ENCODE measurements at places on chromosomes 11 and 22. TPM values are rescaled to one million over a fixed set of nuclear protein-coding genes. Genes with fewer than 3 reads are reported as not detected.

POU2AF2 gene
- total RNA-seq: not detected

ANO9 gene
- total RNA-seq: 208 TPM

RFPL1 gene
- not detected for total RNA-seq

OR5B21 gene
- total RNA-seq: not detected

TSPAN18 gene
- total RNA-seq: 60.3 TPM

CHRDL2 gene
- total RNA-seq: 7.2 TPM

SAA2 gene
- not detected for total RNA-seq

NXPE2 gene
- total RNA-seq: not detected

USH1C gene
- total RNA-seq: 22.6 TPM

NCF4 gene
- 6.4 TPM for total RNA-seq

DNA sequence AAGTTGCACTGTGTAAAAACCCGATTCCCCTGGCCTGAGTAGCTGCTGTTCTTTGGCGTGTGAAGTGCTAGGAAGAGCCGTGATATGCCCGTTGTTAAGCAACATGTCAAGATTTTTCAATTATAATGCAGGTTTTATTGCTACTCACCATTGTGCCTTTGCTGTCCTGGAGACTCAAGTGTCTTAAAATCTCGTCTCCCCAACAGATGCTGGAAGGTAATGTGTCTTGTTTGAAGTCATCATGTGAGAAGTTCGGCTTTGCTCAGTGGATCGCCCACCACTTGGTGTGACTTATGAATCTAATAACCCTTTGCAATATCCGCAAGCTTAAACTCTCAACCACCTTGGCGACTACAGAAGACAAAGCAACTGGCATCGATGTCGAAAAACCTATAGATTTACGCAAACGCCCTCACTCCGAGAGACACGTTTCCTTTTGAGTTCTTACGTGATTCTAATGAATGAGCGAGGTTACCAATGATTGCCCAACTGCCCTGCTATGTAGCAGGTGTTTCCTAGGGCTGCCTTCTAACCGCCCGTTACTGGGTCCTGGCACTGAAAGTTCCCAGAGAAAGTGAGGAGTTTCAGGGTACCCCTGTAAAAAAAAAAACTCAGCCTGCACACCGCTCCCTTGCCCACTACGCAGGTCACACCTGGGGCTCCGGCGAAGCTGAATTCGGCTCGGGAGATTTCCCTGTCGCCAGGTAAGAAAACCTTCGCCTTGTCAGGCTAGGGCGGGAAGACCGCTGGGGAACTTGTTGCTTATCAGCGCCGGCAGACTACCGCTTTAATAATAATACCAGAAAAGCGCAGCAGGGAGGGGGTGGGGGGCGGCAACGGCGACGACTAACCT is 21.2 kb upstream of the BDNF start:
- peaks cover 43% of the 10 kb centered on the region for H3K4me1 ChIP-seq
- H3K27ac ChIP-seq: no peak overlapping the region
- peaks cover 12% of the 10 kb centered on the region for H3K27me3 ChIP-seq
- no peak for DNase-seq
- no peaks in the 10 kb centered on the region for H3K36me3 ChIP-seq
- peak overlapping the region; percentile 47 for H3K4me3 ChIP-seq

- no peaks in the 10 kb centered on the region for H3K27me3 ChIP-seq
- no peak within 1 kb of the TSS for H3K27ac ChIP-seq
- H3K4me3 ChIP-seq: no peak within 1 kb of the TSS
- no peak for DNase-seq
- H3K4me1 ChIP-seq: peaks cover 6% of the 10 kb centered on the region
Measured at GRCh38 chr11:71565263-71565662, at the start of gene KRTAP5-10. Gene KRTAP5-10, plus strand, starts transcription at chr11:71565563. Its CDS starts 25 bp downstream, at chr11:71565588.

- H3K4me1 ChIP-seq: peaks cover 12% of the 10 kb centered on the region
- no peak overlapping the region for H3K4me3 ChIP-seq
- H3K27ac ChIP-seq: no peak overlapping the region
Measured at GRCh38 chr22:47139790-47140119, 377.3 kb downstream of the TBC1D22A start.

DNA sequence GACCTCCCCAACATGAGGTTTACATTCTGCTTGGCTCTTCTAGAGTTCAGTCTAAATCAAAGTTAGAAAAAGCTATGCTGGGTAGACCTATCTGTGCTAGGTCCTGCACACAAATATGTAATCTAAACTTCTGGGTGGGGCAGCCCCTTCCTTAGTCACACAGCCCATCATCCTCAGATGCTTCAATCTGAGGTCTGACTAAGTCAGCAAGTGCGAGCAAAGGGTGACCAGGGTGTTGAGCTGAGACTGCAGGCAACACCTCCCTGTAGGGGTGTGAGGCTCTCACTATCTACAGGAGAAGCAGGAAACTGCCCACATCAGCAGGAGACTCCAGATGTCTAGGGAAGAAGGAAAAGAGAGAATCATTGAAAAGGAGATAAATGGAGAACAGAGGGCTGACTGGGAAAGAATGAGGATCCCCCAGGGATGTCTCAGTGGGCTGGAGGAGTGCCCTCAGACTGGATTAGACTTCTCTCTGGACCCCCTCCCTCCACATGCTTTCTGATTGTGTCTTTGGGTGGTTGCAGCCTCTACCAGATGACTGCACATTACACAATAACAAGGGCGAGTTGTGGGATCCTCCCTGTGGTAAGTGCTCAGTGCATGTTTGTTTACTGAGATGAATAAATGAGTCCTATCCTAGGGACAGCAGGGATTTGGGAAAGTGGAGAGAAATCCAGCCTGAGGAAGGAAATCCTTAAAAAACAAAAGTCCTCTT is 266.2 kb upstream of the PLET1 start:
- H3K27ac ChIP-seq: peak overlapping the region; percentile 43
- H3K27me3 ChIP-seq: no peaks in the 10 kb centered on the region
- DNase-seq: no peak
- no peaks in the 10 kb centered on the region for H3K36me3 ChIP-seq
- H3K4me3 ChIP-seq: no peak overlapping the region

- H3K27me3 ChIP-seq: no peaks in the 10 kb centered on the region
- peak overlapping the region; percentile 96 for H3K27ac ChIP-seq
- H3K4me1 ChIP-seq: peaks cover 41% of the 10 kb centered on the region
- peak; percentile 79 for DNase-seq
- peak overlapping the region; percentile 66 for H3K4me3 ChIP-seq
Measured at GRCh38 chr22:46036558-46037408, 59.8 kb upstream of the WNT7B start.

- H3K27me3 ChIP-seq: peaks cover 52% of the 10 kb centered on the region
- H3K4me1 ChIP-seq: no peaks in the 10 kb centered on the region
- H3K36me3 ChIP-seq: no peaks in the 10 kb centered on the region
Measured at GRCh38 chr11:125923012-125923579, 18.8 kb downstream of the DDX25 start.

DNA sequence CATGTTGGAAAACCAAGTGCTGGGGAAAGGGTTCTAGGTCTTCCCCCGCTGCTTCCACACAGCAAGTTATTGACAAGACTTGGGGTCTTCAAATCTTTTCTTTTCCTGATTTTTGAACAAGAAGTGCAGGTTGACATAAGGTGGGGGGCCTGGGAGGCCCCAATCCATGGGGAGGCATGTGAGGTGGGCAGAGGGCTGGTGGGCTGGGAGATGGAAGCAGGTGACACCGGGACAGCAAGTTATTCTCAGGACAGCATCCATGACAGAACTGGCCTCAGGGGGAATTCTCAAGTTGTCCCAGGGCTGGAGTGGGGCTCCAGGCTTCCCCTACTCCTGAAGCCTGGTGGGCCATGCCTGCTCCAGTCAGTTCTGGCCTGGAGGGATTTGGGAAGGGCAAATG is 5.5 kb downstream of the FGF19 start:
- peaks cover 95% of the 10 kb centered on the region for H3K27me3 ChIP-seq
- no peaks in the 10 kb centered on the region for H3K36me3 ChIP-seq
- no peak for DNase-seq
- no peak overlapping the region for H3K27ac ChIP-seq
- H3K4me1 ChIP-seq: peaks cover 23% of the 10 kb centered on the region

DNA sequence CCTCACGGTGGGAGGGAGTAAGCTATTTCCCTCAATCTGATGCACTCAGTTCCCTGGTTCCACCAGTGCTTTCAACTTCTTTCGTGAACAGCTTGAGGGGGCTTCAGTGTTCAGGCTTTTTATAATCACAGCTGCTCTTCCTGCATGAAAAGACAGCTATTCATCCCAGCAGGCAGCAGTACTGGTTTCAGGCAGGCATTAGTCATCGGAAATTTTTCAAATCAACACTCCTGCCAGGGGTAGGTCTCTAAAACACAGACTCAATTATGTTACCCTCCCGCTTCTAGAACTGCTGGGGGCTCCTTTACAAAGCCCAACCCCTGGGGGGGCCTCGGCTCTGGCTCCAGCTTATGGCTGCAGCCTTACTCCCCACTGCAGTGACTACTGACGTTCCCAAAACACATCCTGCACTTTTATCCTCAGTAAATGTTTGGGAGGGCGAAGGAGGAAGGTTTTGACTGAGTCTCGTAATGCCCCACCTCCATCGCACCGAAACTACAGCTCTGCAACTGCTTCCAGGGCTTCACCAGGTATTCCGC is 5.8 kb downstream of the POLDIP3 start:
- H3K27ac ChIP-seq: peak overlapping the region; percentile 97
- H3K4me3 ChIP-seq: no peak overlapping the region
- no peaks in the 10 kb centered on the region for H3K27me3 ChIP-seq
- peaks cover 87% of the 10 kb centered on the region for H3K4me1 ChIP-seq
- no peak for DNase-seq
- peaks cover 6% of the 10 kb centered on the region for H3K36me3 ChIP-seq
